Activated effector memory CD4-positive, alpha-beta T cell treated with anti-CD3 and anti-CD28 coated beads, Interleukin-2, amount 50 U/mL, for 16 hours (primary cell): ENCODE measurements at places on chromosomes 16 and 17.

DNA sequence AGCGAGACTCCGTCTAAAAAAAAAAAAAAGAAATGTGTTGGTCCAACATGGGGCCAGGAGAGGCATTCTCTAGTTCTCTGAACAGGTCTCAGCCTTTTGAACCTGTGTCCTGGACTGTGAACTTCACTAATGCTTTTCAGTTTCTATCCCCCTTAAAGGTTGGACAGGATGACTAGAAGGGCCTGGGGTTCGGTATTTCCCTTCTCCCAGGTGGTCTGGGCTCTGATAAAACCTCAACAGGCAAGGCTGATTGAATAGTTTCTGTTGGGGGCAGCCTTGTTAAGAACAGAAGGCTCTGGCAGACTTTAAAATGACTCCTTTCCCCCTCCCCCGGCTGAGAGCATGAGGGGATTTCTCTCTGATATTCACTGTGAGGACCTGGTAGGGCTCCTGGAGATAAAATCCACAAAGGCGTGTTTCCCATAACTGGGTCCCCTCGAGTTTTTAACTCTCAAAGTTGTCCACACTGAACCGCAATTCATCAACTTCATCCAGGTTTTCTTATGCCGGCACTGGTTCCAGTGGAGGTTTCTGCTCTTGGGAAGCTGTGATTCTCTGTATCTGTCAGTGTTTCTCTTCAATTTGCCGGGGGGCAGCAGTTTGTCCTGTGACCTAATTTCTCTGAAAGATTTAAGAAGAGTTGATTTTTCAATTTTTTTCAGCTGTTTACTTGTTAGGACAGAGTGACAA, 91.3 kb downstream of the METRNL start:
- no peak for DNase-seq

DNA sequence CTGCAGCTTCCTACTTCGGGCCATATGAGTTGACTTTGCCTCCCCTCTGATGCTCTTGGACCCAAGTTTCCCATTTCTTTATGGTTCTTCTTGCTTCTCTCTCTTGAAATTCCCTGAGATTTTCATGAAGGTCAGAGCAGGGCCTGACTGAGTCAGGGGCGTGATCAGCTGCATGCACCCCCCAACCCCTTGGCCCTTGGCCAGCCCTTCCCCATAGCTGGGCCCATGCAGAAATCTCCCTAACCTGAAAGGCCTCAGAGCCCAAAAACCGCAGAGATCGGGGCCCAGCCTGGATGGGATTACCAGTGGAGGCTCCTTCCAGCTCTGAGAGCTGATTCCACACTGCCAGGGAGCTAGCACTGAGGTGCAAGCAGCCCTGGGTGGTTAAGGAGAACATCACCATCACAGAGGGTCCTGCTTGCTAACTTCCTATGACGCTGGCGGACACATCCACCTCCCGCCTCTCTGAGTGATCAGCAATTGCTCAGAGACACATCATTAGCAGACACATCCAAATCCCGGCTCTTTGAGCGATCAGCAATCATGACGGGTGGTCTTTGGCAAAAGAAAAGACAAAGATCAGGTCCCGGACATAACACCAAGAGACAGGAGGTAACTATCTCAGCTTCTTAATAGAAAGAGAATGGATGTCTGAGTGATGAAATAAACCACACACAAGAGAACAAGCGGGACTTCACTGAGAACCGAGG, 161.5 kb downstream of the C16orf78 start:
- no peak for DNase-seq

GRCh38 chr17:60901806-60902205, 224.2 kb downstream of the BCAS3 start:
- DNase-seq: no peak

- DNase-seq: no peak
These were observed 6.3 kb downstream of the TRAF7 start for GRCh38 chr16:2161911-2162310.

GRCh38 chr16:75282466-75283281, 31.2 kb upstream of the BCAR1 start:
- no peak for DNase-seq

DNA sequence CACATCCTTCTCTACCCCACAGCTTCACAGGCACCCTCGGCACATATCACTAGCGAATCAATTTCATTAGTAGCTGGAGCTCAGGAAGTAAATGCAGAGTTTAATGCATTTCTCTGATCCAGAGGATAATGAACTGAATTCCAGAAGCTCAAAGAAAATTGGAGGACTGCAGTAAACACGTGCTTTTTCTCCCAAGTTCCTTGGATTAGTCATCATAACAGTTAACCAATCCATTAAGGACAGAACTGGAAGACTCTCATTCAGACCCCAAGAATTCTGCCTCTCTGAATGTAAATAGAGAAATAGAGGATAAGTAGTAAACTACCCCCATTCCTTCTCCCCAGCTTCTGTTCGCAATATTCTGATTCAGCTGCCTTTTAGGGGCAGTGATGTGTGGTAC, 40.7 kb downstream of the DUSP14 start:
- no peak for DNase-seq

DNA sequence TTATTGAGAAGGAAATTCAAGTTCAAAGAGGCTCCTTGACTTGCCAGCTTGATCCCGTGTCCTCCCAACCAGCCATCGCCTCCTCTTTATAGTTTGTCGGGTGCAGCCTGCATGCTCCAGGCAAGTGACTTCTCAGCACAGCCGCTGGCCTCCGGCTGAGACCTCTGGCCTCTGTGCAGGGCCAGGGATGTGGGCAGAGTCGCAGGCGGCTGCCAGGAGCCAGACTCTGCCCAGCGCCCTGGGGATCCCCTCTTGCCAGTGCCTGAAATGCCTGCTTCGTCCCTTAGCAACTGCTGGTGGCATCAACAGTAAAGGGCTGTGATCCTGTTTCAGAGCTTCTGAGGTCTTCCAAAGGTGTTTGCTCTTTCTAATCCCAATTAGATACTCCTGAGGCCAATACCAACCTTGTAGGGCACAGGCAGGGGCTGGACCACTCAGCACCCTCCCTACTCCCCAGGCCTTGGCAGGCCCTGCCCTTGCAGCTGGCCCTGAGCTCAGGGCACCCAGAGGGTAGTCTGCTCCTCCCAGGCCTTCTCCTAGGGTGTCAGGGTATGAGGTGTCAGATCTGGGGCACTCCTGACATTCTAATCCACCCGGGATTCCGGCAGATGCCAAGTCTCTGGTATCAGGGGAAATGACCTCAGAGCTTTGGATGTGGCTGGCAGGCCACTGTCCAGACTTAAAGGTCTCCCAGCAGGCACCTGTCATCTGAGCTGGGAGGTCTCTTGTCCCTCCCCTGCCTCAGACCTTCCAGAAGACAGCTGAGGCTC, 68.0 kb upstream of the SIAH1 start:
- no peak for DNase-seq

DNA sequence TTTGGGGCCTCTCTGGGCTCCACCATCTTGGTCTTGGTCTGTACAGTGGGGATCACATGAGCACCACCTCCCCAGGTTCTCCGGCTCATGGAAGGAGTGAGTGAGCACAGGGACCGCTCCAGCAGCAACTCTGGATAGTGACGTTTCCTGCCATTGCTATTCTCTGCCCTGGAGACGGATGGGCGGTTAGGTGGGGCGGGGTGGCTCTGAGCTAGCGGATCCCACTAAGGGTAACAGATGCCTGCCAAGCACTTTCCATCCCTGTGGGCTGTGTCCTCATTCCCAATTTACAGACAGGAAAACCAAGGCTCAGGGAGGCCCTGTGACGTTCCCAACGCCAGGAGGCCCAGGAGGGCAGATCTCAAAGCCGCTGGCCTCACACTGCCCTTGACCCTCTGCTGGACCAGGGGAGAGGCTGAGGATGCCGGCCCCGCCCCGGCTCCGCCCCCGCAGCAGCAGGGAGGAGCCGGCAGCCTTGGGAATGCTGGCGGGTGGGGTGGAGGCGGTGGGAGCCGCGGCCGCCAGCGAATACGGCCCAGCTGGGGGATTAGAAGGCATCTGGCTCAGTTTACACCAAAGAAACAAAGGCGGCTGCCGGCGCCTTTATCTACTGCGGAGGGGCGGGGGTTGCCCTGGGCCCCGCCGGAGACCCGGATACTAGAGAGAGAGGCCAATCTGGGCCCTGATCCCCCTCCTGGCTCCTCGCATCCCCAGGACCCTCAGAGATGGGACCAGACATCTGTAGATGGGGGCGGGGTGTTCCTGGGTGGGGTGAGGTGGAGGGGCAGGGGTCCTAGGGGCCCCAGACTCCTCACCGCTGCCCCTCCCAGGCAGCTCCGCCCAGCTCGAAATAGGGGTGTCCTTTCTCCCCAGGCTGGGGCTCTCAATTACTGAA, 122.3 kb upstream of the CIBAR2 start:
- DNase-seq: no peak

GRCh38 chr17:2190014-2190413, 113.6 kb downstream of the SMG6 start:
- no peak for DNase-seq

- DNase-seq: no peak
These were observed 3.0 kb downstream of the ERN2 start for GRCh38 chr16:23710008-23710407.

- peak; percentile 42 for DNase-seq
These were observed 114.5 kb upstream of the METRNL start for GRCh38 chr17:82964851-82965341.

- DNase-seq: no peak
These were observed 557 bp downstream of the KCNG4 start for GRCh38 chr16:84239141-84239769.

DNA sequence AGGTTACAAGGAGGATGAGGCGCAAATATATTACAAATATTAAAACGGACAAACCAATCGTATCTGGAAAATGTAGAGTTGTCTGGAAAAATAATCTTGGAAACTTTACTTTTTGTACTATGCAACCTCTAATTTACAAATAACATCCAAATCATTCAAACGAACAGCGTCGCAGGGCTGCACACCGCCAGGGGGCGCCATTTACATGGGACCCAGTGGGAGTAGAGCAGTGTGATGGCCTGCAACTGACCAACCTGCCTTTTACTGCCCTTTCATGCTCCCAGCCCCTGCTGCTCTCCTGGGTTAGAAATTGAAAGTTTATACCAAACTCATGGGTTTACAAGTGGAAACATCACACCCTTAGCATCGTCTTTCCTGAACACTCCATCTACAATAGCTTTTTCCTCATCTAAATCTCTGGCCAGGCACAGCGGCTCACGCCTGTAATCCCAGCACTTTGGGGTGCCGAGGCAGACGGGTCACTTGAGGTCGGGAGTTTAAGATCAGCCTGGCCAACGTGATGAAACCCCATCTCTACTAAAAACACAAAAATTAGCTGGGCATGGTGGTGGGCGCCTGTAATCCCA, 10.0 kb downstream of the PITPNC1 start:
- DNase-seq: peak; percentile 89

- DNase-seq: no peak
These were observed 1105.9 kb downstream of the CDH8 start for GRCh38 chr16:60930291-60930690.

DNA sequence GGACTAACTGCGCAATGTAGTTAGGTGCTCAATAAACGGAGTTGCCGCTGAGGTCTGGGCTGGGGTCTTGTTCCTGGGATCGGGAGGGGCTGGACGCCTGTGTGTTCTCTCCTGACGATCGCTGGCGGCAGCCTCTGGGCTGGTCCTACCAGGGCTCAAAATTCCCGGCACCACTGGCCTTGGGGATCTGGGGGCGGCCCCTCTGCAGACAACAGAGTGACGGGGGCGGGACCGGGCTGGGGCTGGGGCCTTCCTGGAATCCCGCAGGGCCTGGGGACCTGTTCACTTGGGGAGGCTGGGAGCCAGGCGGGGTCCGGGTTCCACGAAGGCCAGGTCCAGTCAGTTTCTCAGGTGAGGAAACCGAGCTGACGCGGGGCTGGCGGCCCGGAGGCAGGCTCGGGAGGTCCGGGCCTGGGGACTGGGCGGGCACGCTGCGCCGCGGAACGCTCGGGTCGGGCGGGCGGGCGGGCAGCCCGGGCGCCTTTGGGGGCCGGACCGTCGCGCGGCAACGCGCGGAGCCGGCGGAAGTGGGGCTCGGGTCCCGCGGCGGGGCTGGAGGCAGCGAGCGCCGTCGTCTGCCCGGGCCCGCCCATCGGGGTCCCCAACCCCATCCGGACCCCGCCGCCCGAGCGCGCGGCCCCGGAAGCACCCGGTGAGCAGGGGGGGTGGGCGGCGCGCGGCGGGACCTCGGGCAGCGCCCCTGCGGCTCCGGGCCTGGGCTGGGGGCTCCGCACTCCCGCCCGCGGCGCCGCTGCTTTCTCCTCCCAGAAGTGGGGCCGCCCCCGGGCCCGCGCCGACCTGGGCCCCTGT, at the start of gene PIGQ:
TSS of gene PIGQ (plus strand) at position 524 of the 810 bp plus-strand sequence. CDS start 4,107 bp downstream, outside the sequence.
- peak; percentile 89 for DNase-seq

- no peak for DNase-seq
These were observed 2.3 kb upstream of the CLUH start for GRCh38 chr17:2713881-2714280.

GRCh38 chr17:75721463-75722011, 278 bp downstream of the ITGB4 start:
- no peak for DNase-seq

- DNase-seq: no peak
These were observed 269.8 kb upstream of the MYOCD start for GRCh38 chr17:12395733-12396354.

DNA sequence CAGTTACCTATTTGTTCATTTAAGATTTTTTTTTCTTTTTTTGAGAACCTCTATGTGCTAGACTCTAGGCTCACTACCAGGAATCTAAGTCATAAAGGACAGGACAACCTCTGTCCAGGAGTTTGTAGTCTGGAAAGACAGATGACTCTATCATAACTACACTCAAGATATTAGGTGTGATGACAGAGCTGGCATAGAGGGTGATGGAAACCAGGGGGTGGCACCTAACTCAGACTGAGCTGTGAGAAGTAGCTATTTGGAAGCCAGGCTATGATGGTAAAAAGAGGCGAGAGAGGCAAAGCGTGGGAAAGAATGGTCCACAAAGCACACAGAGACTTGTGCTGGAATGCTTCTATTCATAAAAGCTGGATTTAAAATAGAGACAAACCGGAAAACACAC, 372.3 kb downstream of the SEC14L1 start:
- no peak for DNase-seq

DNA sequence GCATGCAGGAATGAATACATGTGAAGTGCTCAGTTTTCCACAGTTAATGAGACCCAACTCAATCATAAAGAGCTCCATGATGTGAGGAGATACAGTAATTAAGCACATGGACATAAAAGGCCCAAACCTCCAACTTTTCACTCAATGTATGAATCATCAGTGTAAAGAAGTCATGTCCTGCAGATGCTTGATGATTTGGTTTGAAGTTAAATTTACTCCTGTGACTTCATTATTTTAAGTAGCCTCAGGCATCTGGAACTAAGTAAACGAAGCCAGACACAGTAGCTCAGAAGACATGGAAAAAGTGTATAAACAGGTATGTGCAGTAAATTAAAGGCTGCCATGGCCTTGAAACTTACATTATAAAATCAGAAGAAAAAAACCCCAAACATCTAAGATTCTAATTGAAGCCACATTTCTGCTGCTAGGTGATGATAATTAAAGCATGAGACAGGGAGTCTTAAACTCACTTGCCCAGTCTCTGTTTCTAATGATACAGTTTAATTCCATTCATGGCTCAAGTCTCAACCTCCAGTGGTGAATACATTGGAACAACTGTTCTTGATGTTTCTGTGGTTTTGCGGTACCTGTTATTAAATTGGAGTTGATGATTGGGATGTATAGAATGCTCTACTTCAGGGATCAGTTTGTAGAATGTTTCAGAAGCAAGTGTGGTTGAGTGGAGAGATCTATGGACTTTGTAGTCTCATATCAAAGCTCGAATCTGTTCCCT, 28.9 kb upstream of the CCL2 start:
- no peak for DNase-seq
